ENCODE measurements at places on chromosomes 7 and 10.

- DNase-seq = no peak
These were observed 97.6 kb upstream of the DGKB start for GRCh38 chr7:15000157-15000556.

DNA sequence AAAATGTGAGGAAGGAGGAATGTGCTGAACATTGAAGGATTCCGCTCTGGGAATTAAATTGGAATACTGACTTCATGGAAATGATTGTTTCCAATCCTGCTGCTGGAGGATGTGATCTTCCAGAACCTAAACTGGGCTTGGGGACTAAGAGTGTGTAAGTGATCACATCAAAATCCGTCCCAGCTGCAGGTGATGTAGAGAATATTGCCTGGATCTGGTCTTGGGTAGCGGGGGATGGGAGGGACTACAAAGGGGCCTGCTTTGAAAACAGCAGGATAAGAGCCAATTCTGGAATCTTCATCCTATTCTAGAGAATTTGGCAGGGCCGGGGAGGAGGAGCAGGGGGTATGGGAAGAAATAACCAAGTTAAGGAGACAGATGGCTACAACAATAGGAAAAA lies 552.2 kb upstream of the FZD8 start:
- DNase-seq = no peak

DNA sequence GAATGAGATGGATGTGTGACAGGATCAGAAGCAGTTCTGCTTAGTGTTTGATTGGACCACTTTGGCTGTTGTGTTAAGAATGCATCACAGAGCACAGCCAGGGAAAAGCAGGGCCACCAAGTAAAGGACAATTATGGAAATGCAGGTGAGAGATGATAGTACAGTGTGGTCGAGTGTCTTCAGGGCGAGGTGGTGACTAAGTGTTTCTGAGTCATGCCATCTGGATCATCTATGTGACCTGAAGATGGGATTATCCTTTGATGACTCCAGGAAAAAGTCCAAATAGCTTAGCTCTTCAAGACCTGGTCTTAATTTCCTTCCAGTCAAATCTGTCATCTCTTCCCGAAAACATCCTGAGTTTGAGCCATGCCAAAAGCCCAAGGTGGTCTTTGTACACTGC lies 523.2 kb upstream of the IGFBP3 start:
- peak; percentile 33 for DNase-seq

DNA sequence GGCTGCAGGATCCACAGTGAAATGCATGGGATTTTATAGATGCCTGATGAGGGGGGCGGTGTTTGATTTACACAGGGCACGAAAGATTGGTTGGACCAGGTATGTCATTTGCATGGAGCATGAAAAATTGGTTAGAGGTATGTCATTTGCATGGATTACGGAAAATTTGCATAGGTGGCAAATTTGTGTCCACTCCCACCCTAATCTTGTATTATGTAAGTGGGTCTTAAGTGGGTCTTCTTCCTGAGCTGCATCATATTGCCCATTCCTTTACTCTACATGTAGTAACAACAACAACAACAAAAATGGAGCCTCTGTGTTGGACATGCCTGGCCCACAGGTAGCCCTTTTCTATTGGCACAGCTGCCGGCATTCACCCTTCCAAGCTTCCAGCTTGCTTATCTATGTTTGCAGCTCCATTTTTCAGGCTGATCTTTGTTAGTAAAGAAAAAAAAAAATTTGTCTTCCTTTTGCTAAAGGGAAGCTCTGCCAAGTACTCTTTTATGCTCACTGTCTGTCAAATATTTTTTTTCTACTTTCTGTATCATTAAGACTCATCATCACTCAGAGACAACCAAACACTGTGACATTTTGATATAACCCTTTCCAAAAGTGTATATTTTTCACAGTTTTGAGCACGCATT lies 10.3 kb upstream of the ZNF273 start:
- no peak for DNase-seq

GRCh38 chr7:90917539-90917938 lies 321.4 kb downstream of the CDK14 start:
- DNase-seq = no peak

DNA sequence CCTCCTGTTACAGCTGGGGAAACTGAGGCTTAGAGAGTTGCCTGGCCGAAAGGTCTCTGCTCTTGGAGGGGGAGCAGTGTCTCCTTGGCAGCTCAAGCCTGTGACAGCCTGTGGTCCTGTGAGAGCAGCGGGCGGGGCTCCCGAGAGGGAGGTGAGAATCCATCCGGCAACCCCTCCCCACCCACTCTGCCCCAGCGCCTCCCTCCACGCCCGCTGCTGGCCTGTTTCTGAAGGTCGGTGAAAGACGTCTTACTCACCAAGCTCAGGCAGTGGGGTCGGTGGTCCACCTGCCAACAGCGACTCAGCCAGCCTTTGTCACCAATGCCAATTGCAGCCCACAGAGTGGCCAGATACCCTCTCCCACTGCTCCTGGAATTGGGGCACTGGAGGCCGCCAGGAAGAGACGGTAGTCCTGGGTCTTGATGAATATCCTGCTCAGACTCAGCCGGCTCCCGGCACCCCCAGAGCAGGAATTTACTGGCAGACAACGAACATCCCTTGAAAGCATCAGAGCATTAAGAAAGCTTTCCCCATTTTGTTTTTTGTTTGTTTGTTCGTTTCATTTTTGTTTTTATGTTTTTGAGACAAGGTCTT lies 7.4 kb upstream of the TTYH3 start:
- no peak for DNase-seq

DNA sequence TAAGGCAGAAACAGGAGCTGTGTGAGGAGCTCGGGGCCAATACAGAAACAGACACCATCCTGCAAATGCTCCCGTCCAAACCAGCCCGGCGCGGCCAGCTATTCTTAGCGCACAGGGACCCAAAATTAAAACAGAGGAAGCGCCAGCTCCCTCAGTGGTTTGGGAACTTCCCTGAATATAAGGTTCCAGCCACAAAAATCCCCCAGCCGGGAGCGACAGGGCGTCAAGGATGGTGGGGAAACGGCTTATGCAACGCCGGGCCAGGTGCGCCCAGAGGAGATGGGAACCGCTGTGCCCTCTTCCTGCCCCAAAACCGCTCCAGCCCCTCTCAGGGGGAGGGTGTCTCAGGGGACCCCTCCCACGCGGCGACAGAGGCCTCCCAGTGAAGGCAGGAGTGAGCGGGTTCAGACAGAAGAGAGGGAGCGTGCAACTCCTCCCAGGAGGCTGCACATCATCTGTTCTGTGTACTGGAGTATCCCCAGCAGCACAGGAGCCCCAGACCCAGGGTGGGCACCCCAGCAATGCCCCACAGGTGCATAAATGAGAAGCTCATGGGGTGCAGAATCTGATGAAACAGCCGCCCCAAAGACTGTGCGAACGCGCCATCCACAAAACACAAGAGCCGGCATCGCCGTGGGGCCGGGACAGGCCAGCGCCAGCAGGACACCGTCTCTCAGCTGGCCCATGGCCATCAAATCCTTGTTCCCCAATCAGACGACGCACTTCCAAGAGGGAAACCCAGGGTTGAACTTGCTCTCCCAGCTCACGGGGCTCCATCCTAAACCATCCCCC lies 73.9 kb upstream of the PDGFA start:
- DNase-seq = no peak

- no peak for DNase-seq
These were observed 116.1 kb downstream of the GPR37 start for GRCh38 chr7:124649397-124650014.

DNA sequence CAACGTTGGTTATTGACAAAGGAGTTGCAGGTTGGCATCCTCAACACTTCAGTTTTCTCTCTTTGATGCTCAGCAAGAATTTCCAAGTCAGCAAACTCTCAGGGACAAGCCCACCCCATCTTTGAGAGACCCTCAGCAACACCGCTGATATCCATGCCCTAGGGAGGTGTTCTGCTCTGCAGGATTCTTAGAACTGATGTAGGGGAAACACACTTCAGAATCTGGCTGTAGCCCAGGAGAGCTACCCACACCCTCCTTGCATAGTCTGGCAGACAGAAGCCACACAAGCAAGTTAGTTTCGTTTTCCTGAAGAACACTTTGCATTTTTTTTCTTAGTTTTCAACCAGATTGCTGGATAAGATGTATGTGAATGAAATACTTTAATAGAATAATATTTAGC lies 822 bp downstream of the SAMD9L start:
- peak; percentile 21 for DNase-seq

GRCh38 chr10:68043030-68043429 lies 32.1 kb downstream of the HERC4 start:
- DNase-seq = peak; percentile 24

DNA sequence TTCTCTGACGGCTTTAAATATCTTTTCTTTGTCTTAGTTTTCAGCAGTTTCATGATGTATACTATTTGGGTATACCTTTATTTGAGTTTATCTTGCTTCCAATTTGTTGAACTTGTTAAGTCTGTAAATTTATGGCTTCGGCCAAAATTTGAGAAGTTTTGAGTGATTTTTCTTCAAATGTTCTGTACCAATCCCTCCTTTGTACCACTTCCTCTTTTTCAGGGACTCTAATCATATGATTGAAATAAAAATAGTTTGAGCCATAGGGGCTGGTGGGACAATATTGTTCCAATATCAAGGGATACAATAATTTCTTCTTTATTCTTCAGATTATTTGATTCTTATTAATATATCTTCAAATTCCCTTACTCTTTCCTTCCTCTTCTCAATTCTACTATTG lies 43.1 kb upstream of the CTTNBP2 start:
- no peak for DNase-seq

DNA sequence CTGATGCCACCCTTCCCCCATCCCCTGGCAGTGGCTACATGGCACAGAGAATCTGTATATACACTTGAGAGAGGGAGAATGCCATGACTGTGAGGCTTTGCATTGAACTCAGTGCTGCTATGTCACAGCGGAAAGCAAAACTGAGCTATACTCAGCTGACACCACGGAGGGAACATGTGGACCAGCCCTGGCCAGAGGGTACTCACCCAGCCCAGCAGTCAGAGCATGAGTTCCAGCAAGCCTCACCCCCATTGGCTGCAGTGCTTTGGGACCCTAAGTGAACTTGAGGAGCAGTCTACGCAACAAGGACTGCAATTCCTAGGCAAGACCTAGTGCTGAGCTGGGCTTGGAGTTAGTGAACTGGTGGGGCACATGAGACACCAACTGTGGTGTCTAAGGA lies 10.3 kb upstream of the AOC1 start:
- no peak for DNase-seq

GRCh38 chr7:151517601-151518104 lies 2.0 kb downstream of the RHEB start:
- no peak for DNase-seq

- no peak for DNase-seq
These were observed 162.5 kb downstream of the LRMDA start for GRCh38 chr10:75593692-75594556.

GRCh38 chr10:17344206-17344605 lies 110.2 kb downstream of the ST8SIA6 start:
- DNase-seq = no peak

GRCh38 chr7:64886956-64887545 lies 16.0 kb upstream of the ZNF273 start:
- DNase-seq = no peak

DNA sequence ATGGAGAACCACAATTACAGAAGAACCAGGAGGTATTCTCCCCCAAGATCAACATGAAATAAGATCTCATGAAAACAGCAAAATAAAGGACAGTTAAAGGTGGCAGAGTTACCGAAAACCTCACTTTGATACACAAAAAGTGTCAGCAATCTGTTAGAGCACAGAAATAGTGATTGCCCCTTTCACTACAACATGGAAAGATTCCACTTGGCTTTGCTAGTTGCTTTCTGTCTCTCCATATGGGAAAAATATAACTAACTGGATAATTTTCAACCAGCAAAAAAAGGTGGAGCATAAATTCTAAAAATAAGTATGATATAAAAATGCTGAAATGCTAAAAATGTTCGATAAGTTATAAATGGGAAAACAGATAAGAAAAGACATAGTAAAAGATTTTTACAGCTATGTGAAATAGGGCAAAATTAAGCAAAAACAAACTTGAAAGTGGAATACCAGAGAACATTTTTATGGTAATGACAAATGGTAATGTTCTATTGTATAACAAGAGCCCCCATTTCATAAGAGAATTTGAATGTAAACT lies 90.2 kb downstream of the GPR85 start:
- DNase-seq = no peak

DNA sequence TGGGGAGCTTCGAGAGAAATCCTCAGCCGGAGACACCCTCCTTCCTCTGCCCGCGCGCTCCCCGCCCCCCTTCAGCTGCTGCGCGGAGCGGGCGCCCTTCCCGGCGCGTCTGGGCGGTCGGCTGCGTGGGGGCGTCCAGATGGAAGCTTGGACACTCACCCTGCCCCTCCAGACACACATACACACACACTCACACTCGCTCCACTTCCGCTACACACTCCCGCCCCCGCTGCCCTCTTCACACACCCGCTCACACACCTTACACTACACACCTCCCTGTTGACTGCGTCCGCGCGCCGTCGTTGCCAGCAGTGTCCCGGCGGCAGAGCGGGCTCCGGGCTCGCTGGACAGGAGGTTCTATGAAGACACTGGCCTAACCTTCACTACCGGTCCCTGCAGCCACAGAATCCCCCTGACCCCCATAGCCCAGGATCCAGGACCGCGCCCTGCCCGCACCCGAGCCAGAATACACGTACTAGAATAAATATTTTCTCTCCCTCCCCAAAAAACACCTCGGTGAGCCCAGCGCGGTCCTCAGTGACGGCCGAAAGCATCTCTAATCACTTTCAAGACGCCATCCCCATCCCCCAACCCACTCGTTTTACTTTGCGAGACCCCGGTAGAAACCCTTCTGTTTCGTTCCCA lies 1.1 kb upstream of the EGR2 start:
- peak; percentile 34 for DNase-seq

- no peak for DNase-seq
These were observed 59.4 kb downstream of the EBLN1 start for GRCh38 chr10:22158426-22158825.

GRCh38 chr7:146713934-146714333 lies 597.3 kb downstream of the CNTNAP2 start:
- no peak for DNase-seq

DNA sequence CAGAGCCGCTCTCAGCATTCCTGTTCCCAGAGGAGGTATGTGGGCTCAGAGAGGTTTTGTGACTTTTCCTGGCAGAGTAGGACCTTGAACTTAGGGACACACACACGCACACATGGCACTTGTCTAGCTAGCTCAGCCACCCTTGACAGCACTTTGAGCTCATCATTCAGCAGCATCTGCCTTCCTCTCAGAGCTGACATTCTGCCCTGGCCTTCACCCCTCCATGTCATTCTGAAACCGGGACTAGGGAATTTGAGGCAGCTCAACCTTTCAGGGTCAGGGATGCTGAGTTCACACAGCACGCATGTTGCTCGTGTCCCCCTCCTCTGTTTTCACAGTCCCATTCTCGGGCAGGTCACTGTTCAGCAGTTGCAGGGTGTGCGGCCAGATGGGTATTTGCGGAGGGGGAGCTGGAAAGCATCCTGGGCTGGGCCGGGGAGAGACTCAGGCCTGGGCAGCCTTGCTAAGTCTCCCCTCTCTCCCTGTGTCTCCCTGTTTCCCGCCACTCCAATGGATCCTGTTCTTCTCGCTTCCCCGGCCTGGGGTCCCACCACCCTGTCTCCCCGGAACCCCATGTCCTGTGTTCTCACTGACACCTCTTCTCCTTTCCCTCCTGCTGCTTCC lies 78.0 kb downstream of the COL13A1 start:
- DNase-seq = no peak

- DNase-seq = peak; percentile 99
These were observed 73.3 kb upstream of the COL13A1 start for GRCh38 chr10:69728335-69728870.

GRCh38 chr7:44921607-44922350 lies 36.4 kb upstream of the PURB start:
- DNase-seq = peak; percentile 77
